ENCODE measurements at places on chromosomes 6 and 20. TPM values are rescaled to one million over a fixed set of nuclear protein-coding genes. Genes with fewer than 3 reads are reported as not detected.
A peak's percentile ranks its signal among the peaks of the same experiment; 100 is the strongest.

Gene SLC2A10
- 2.8 TPM for total RNA-seq

DNA sequence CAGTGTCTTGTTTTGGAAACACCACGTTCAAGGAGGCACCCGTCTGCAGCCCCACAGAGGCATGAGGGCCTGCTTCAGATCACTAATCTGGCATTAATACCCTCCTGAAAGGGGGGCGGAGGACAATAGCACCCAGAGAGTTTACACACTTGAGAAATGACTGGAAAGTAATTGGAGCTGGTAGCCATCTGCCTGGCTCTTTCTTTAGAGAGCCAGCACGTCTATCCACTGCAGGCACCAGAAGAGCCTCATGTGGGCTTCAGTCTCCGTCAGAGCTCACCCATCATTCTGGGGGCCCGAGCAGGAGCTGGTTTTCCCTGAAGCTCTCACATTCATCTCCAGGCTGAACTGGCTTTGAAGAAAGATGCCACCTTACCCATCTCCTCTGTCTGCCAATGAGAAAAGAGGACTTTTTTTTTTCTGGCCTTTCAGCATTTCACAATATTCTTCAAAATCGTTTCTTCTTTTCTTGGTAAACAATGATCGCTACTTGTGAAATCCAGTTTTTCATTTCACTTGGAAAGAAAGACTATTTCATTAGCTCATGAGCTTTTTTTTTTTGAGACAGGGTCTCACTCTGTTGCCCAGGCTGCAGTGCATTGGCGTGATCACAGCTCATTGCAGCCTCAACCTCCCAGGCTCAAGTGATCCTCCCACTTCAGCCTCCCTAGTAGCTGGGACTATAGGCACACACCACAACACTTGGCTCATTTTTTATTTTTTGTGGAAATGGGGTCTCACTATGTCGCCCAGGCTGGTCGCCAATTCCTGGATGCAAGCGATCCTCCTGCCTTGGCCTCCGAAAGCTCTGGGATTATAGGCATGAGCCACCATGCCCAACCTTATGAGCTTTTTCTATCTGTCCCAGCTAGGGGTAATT lies 124.7 kb upstream of the ZNF217 start:
- H3K36me3 ChIP-seq, result no peaks in the 10 kb centered on the region
- H3K4me3 ChIP-seq, result no peak overlapping the region
- no peaks in the 10 kb centered on the region for H3K27me3 ChIP-seq

Gene GABRR1
- not detected for total RNA-seq

Gene NRM
- 3.7 TPM for total RNA-seq

GRCh38 chr6:96651816-96652215 lies 88.9 kb downstream of the FHL5 start:
- H3K36me3 ChIP-seq, result no peaks in the 10 kb centered on the region
- H3K4me3 ChIP-seq, result no peak overlapping the region
- H3K27ac ChIP-seq, result no peak overlapping the region
- peaks cover 8% of the 10 kb centered on the region for H3K27me3 ChIP-seq
- DNase-seq, result no peak

Gene TGM2
- total RNA-seq, result 846 TPM

DNA sequence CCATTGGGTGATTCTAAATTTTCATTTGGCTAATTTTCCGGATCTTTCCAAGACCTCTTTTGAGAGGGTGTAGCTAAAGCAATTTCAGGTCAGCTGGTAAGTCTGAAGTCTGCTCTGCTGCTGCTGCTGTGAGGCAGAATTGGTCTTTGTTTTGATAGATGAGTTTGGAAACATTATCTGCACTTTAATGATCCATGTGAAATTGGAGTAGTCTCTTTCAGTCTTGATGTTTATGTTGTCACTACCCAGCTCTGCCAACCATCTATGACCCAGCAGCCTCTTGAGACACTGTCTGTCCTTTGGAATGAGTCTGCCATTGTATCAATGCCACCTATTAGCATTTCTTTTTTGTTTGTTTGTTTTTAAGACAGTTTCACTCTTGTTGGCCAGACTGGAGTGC lies 44.1 kb downstream of the TXNDC5 start:
- no peak overlapping the region for H3K4me3 ChIP-seq
- H3K36me3 ChIP-seq, result no peaks in the 10 kb centered on the region
- peaks cover 4% of the 10 kb centered on the region for H3K27me3 ChIP-seq
- no peak overlapping the region for H3K27ac ChIP-seq
- no peak for DNase-seq

DNA sequence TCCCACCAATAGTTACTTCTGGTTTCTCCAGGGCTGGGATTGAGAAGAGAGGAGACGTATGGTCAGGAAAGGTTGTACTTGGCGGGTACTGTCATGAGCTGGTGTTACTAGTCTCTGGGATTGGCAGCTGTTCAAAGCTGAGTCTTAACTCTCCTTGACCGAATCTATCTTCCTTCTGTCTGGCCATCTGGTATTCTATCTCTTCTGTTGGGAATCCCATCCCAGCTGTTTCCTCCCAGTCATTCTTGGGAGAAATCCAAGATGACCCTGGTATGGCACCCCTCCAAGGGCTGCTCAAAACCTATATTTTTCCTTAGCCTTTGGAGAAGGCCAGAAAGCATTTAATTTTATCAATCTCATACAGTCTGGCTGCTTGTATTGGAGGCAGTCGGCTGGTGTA lies 287.0 kb upstream of the CHD6 start:
- no peaks in the 10 kb centered on the region for H3K4me1 ChIP-seq
- no peaks in the 10 kb centered on the region for H3K36me3 ChIP-seq
- H3K4me3 ChIP-seq, result no peak overlapping the region
- peaks cover 11% of the 10 kb centered on the region for H3K27me3 ChIP-seq
- H3K27ac ChIP-seq, result no peak overlapping the region

- H3K27me3 ChIP-seq, result no peaks in the 10 kb centered on the region
- DNase-seq, result no peak
- H3K4me3 ChIP-seq, result no peak overlapping the region
- H3K36me3 ChIP-seq, result peaks cover 71% of the 10 kb centered on the region
- peaks cover 8% of the 10 kb centered on the region for H3K4me1 ChIP-seq
- no peak overlapping the region for H3K27ac ChIP-seq
Measured at GRCh38 chr6:31687321-31687720, 6.5 kb upstream of the LY6G5C start.

- H3K27me3 ChIP-seq, result no peaks in the 10 kb centered on the region
- H3K4me3 ChIP-seq, result no peak overlapping the region
Measured at GRCh38 chr20:56513161-56514150, 11.1 kb upstream of the FAM209A start.

GRCh38 chr20:12936020-12936419 lies 72.8 kb upstream of the SPTLC3 start:
- no peak overlapping the region for H3K4me3 ChIP-seq
- no peaks in the 10 kb centered on the region for H3K36me3 ChIP-seq

GRCh38 chr20:445514-446336 lies 16.6 kb downstream of the TBC1D20 start:
- H3K27me3 ChIP-seq, result no peaks in the 10 kb centered on the region
- H3K27ac ChIP-seq, result peak overlapping the region; percentile 22
- H3K4me3 ChIP-seq, result no peak overlapping the region
- H3K4me1 ChIP-seq, result peaks cover 27% of the 10 kb centered on the region
- no peak for DNase-seq
- H3K36me3 ChIP-seq, result peaks cover 60% of the 10 kb centered on the region

GRCh38 chr20:24767623-24768100 lies 181.4 kb upstream of the CST7 start:
- peaks cover 81% of the 10 kb centered on the region for H3K27me3 ChIP-seq
- no peak for DNase-seq
- H3K4me3 ChIP-seq, result no peak overlapping the region
- no peaks in the 10 kb centered on the region for H3K36me3 ChIP-seq

Data from left ventricle myocardium inferior (tissue), 1 donor.